ENCODE measurements at places on chromosomes 12 and 14. TPM values are rescaled to one million over a fixed set of nuclear protein-coding genes. Genes with fewer than 3 reads are reported as not detected.

The BHLHE41 gene
- total RNA-seq = 0.43 TPM

The GNB3 gene
- total RNA-seq = 0.92 TPM

The PTPRQ gene
- 2.8 TPM for total RNA-seq

The CBLN3 gene
- total RNA-seq = 3.3 TPM

The ASCL1 gene
- total RNA-seq = not detected

The C12orf60 gene
- 0.74 TPM for total RNA-seq

The FOXG1 gene
- under 0.01 TPM for total RNA-seq

The CLEC4C gene
- not detected for total RNA-seq

The PAPLN gene
- total RNA-seq = 1.8 TPM

The KCNK13 gene
- total RNA-seq = not detected

The INSM2 gene
- total RNA-seq = not detected

The PRR4 gene
- 0.37 TPM for total RNA-seq

The SIX6 gene
- not detected for total RNA-seq

The RAPGEF3 gene
- total RNA-seq = 2.1 TPM

The ENDOU gene
- not detected for total RNA-seq

The GPR132 gene
- total RNA-seq = 0.55 TPM

The CELA1 gene
- total RNA-seq = not detected

The PRH2 gene
- total RNA-seq = 0.18 TPM
